ENCODE measurements at places on chromosomes 13 and 19.

GRCh38 chr13:59545007-59545406 lies 618.7 kb downstream of the DIAPH3 start:
- DNase-seq: no peak

GRCh38 chr13:112807653-112808376 lies 118.0 kb downstream of the ATP11A start:
- no peak for DNase-seq

GRCh38 chr19:49988433-49988832 lies 27.5 kb upstream of the SIGLEC11 start:
- no peak for DNase-seq

DNA sequence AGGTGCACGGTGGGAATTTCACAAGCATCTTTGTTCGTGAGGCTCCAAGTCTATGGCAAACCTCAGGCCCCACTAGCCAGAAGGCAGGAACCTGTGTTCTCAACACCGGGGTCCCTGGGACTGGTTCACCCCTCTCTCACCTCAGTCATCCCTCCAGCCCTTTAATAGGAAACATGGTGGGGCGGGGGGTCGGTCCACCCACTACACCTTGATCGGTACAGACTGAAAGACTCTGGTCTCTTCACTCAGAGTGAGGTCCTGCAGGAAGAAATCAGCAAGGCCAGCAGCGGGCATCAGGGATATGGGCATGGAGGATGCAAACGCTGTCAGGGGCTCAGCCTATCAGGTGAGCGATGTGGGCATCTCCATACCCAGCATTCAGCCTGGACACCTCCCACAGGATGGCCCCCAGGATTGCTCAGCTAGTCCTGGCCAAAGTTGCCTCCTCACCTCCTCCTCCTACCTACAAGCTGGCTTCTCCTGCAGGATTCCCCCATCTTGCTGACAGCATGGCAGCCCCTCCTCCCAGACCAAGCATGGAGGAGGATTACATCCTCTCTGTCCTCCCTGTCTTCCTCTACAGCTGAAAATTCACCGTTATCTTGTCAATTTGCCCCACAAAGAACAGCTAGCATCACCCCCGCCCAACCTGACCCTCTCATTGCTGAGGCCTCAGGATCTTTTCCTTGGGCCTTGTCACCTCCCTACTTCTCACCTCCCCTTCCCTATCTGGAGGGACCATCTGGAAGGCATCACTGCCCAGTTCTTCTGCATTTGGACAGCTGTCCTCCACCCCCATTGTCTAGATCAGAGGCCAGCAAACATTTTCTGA lies 37.3 kb upstream of the CD33 start:
- no peak for DNase-seq

GRCh38 chr13:66794340-66795031 lies 435.6 kb downstream of the PCDH9 start:
- no peak for DNase-seq

All from activated T-cell treated with anti-CD3 and anti-CD28 coated beads, Interleukin-2, amount 50 U/mL, for 1 hour (primary cell).